ENCODE measurements at places on chromosomes 5 and 9. TPM values are rescaled to one million over a fixed set of nuclear protein-coding genes. Genes with fewer than 3 reads are reported as not detected.

The ABO gene
- total RNA-seq: 0.20 TPM

The PIP5K1B gene
- 1.5 TPM for total RNA-seq

The DND1 gene
- 2.2 TPM for total RNA-seq

The NPR3 gene
- total RNA-seq: not detected

The MSMP gene
- not detected for total RNA-seq

The SLC22A4 gene
- total RNA-seq: 0.28 TPM

The WHRN gene
- total RNA-seq: 4.5 TPM

The SGCD gene
- not detected for total RNA-seq

The IL9 gene
- not detected for total RNA-seq

GRCh38 chr5:56148453-56148971, 84.6 kb downstream of the ANKRD55 start:
- H3K4me3 ChIP-seq: no peak overlapping the region
- peak; percentile 61 for DNase-seq
- peaks cover 8% of the 10 kb centered on the region for H3K36me3 ChIP-seq
- H3K27me3 ChIP-seq: peaks cover 2% of the 10 kb centered on the region

DNA sequence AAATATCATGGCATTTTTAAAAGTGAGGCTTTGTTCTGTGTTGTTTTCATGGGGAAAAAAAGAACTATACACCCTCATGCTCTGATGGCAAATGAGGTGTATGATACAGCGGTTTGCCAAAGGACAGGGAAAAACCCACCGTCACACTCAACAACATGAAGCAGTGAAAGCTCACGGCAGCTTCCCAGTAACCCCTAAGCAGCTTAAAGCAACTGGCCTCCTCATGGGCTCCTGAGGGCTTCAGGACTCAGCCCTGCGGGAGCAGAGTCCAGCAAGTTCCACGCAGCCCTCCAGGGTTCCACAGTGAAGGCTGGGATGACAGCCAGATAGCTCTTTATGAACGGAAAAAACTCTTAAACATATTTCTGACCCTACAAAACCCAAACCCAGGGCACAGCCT, 12.9 kb downstream of the BARHL1 start:
- no peak overlapping the region for H3K27ac ChIP-seq
- peaks cover 16% of the 10 kb centered on the region for H3K27me3 ChIP-seq
- DNase-seq: no peak
- no peaks in the 10 kb centered on the region for H3K36me3 ChIP-seq
- H3K4me3 ChIP-seq: no peak overlapping the region
- H3K4me1 ChIP-seq: no peaks in the 10 kb centered on the region

- no peak overlapping the region for H3K4me3 ChIP-seq
- DNase-seq: no peak
- no peaks in the 10 kb centered on the region for H3K4me1 ChIP-seq
- no peaks in the 10 kb centered on the region for H3K36me3 ChIP-seq
- H3K27me3 ChIP-seq: peaks cover 2% of the 10 kb centered on the region
Observed at GRCh38 chr5:148290271-148291195, 21.7 kb upstream of the SPINK7 start.

DNA sequence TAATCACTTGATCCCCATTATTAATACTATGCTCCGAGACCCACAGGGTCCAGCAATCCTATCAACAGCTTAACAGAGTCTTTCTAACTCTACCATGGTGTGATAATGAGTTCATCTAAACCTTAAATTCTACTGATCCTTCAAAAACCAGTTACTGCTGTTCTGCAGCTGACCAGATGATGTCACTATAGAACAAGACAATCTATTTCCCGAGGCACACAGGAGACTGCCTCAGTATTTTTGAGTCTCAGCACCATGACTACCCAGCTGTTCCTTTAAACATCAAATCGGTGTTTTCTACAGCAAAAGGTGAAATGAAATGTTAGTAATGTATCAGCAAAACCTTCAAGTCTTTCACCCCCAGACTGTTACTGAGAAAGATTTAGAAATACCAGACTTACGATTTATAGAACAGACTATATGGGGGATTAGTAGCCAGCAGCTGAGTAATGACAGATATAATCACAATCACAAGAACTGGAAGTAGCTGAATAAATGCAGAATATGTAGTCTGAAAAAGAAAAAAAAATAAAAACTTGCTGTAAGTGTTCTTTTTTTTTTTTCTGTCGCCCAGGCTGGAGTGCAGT, 16.9 kb downstream of the DNAJC18 start:
- H3K36me3 ChIP-seq: peaks cover 28% of the 10 kb centered on the region
- H3K4me3 ChIP-seq: no peak overlapping the region
- H3K4me1 ChIP-seq: peaks cover 46% of the 10 kb centered on the region
- DNase-seq: peak; percentile 59
- no peaks in the 10 kb centered on the region for H3K27me3 ChIP-seq
- peak overlapping the region; percentile 36 for H3K27ac ChIP-seq

DNA sequence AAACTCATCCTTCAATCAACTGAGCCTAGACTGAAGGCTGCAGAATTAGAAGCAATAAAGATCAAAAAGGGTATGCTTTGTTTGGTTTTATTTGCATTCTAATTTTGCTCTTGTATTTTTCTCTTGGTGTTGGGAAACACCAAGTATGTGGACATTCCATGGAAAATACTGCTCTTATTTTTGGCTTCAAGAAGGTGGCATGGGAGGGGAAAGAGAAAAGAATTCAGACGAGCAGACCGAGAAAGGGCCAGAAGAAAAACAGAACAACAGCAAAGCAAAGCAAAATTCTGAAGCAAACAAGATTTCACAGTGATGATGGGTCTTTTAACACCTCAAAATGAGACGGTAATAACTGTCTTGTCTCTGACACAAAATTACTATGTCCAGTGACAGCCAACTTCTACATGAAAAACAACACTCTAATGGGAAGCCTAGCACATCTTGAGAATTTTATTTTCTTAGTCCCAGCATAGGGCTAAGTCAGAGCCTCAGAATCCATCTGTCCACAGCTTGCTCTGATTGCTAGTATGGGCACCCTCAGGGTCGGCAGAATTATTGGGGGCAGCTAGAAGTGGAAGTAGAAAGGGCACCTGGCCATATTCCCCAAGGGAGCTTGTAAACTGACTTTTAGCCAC, 26.8 kb downstream of the FREM1 start:
- H3K36me3 ChIP-seq: no peaks in the 10 kb centered on the region

DNA sequence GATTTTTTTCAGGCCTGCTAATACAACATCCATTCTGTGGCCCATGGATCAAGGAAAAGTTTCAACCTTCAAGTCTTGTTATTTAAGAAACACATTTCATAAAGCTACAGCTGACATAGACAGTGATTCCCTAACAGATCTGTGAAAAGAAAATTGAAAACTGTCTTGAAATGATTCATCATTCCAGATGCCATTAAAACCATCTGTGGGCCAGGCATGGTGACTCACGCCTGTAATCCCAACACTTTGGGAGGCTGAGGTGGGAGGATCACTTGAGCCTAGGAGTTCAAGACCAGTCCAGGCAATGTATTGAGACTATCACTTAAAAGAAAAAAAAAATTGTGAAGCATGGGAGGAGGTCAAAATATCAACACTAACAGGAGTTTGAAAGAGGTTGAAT, 6.0 kb downstream of the RAPGEF6 start:
- DNase-seq: no peak
- H3K27ac ChIP-seq: no peak overlapping the region
- no peak overlapping the region for H3K4me3 ChIP-seq
- H3K27me3 ChIP-seq: no peaks in the 10 kb centered on the region
- peaks cover 26% of the 10 kb centered on the region for H3K36me3 ChIP-seq

DNA sequence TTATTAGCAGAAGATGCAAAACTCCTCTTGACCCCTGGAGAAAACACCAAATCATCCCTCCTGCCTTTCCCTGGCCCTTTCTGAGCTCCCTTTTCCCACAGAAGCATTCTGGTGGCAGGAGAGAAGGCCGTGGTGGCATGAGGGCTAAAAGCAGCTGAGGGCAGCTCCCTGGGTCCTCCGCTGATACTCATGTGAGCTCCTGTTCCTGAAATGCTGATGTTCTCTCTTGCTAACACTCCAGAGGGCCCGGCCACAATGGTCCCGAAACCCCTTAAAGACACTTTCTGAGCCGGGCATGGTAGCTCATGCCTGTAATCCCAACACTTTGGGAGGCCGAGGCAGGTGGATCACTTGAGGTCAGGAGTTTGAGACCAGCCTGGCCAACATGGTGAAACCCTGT, 183.1 kb downstream of the HSPA4 start:
- no peak overlapping the region for H3K4me3 ChIP-seq
- H3K36me3 ChIP-seq: no peaks in the 10 kb centered on the region
- DNase-seq: no peak
- H3K4me1 ChIP-seq: peaks cover 3% of the 10 kb centered on the region

GRCh38 chr5:4375640-4376039, 764.5 kb upstream of the ADAMTS16 start:
- H3K27ac ChIP-seq: no peak overlapping the region
- no peak overlapping the region for H3K4me3 ChIP-seq
- H3K4me1 ChIP-seq: no peaks in the 10 kb centered on the region
- no peaks in the 10 kb centered on the region for H3K36me3 ChIP-seq
- no peak for DNase-seq

DNA sequence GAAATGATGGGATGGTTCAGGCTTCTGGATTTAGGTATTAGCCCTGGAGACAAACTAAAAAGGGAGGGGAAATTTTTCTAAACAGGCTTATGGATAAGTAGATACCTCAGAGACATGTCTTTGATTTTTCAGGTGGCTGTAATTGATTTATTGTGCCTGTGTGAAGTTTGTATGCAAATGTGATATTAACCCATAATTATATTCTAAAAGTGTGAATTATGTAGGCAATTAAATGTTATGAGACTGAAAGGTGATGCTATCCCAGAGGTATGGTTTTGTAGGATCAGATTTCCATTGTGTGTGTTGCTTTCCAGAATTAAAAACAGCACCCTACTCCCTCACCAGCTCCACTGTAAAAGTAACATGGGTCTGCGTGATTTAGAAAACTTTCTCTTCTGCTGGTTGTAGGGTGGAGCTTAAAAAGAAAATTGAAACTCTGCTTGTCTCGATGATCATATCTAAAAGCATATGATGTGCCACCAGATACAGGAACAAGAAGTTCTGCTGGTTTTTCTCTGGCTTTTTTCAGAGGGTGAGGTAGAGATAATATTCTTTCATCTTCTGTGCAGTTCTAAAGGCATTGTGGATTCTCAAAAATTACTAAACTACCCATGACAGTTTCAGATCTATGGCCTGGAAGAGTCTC, 71.8 kb upstream of the TAF11L2 start:
- no peaks in the 10 kb centered on the region for H3K4me1 ChIP-seq
- DNase-seq: no peak
- H3K36me3 ChIP-seq: no peaks in the 10 kb centered on the region
- no peaks in the 10 kb centered on the region for H3K27me3 ChIP-seq
- no peak overlapping the region for H3K27ac ChIP-seq
